ENCODE measurements at places on chromosomes 12 and 14. TPM values are rescaled to one million over a fixed set of nuclear protein-coding genes. Genes with fewer than 3 reads are reported as not detected.

Gene KLHL33
- not detected for total RNA-seq

DNA sequence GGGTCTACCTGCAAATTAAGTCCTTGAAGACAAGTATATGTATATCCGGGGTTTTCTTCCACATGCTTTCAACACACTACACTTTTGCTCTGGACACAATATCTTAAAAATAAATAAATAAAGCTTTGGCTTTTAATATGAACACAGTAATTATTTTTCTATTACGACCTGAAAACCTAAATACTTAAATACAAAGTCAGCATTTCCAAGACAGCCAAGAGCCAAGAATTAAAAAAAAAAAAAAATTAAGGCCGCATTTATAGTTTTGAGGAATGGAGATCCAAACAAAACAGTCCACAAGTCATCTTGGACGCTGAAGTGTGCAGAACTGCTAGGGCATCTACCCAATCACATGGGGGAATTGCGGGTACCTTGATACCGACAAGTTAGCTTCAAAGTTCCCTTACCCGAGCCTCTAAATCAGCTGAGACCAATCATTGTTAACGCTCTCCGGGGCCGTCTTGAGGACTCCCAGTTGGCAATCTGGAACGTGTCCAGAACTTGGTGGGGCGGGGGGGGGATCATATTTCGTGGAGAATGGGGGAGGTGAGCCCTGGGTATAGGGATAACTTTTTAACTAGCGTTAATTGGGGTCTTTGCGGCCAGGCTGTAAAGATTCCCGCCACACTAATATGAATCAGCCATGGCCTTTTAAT is 731 bp upstream of the PCNX4 start:
- no peak for DNase-seq

DNA sequence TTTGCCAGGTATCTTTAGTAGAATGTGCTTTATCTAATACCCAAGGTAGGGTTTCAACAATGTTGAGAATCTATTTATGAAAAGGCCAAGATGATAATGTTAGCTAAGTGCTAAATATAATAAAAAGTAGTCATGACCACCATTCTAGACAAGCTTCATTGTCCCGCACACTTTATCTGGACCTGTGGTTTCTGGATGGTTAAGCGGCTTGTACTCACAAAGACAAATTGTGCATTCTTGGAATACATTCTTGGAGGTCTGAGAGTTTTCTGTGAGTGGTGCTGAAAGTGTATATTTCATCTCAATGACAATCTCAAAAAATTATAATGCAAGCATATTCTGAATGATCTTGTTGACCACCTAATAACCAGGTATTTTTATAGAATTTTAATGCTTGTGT is 646.9 kb downstream of the DIO2 start:
- DNase-seq: no peak

DNA sequence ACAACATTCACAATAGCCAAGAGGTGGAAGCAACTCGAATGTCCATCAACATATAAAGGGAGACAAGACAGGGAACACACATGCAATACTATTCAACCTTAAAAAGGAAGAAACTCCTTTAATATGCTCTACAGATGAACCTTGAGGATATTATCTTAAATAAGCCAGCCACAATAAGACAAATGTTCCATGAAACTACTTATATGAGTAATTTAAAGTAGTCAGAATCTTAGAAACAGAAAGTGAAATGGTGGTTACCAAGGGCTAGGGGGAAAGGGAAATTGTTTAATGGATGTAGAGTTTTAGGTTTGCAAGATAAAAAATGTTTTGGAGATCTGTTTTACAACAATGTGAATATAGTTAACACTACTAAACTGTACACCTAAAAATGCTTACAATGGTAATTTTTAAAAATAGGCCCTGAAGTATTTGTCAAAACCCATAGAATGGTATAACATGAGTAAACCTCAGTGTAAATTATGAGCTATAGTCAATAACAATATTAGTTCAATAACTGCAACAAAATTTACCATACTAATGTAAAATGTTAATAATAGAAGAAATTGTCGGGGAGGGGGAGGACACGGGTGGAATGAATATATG is 71.1 kb downstream of the EGLN3 start:
- no peak for DNase-seq

DNA sequence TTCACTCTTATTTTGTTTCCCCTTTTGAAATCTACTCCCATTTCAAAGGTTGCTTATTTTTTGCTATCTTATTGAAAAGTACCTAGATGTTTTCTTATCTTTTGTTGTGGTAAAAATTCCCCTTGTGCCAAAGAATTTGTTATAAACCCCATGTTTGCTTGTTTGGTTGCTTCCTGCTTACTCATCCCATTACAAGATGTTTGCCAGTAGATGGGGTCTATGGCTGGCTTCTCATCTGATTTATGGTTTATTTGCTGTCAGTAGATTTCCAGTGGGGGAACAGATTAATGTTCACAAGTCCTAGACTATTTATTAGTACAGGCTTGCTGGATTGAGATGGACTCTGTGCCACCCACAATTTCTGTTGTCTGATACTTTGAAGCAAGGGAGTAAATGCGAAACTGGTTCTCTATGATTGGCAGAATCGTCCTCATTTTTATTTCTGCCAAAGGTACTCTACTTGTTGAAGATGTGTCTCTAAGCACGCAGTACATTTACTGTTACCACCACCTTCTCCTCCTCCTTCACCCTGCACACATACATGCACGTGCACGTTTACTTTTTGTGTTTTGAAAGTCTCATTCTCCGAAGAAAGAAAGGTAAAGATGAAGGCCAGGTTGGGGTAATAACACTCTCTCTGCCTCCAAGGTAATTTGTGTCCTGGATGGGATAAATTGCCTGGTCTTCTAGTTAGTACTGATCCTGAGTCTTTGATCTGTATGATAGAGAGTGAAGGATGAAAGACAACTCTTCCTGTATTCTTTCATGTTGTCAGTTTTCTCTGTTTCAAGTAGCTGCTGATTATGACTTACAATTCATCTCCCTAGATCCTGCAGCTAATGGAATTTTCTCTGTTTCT is 117.2 kb upstream of the ATP2B1 start:
- no peak for DNase-seq

Gene MMP19
- total RNA-seq: 17.8 TPM

- no peak for DNase-seq
These were observed 207.6 kb downstream of the EMP1 start for GRCh38 chr12:13404111-13404628.

Gene RERG
- 10.8 TPM for total RNA-seq

Gene MYF6
- not detected for total RNA-seq

GRCh38 chr12:6961695-6962284 is 8.7 kb downstream of the PHB2 start:
- no peak for DNase-seq

Gene ADCY6
- total RNA-seq: 54.9 TPM

GRCh38 chr14:101917413-101918017 is 46.9 kb upstream of the DYNC1H1 start:
- no peak for DNase-seq

GRCh38 chr12:54376596-54376995 is 7.9 kb downstream of the ZNF385A start:
- DNase-seq: peak; percentile 33

DNA sequence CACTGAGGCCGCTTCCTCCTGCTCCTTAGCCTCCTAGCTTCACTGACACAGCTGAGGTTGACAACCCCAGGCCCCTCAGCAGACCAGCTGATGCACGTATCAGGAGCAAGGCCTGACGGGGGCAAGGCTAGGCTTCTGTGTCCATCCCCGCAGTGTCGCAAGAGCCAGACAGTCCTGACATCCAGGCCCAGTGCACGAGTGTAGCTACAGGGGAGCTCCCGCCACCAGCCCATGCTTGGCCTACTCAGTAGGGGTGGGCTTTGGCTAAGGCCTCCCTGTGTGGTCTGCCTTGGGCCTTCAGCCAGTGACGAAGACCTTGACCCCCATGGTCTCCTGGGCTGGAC is 179.1 kb downstream of the DPF3 start:
- DNase-seq: no peak

GRCh38 chr14:37234222-37234621 is 36.5 kb downstream of the MIPOL1 start:
- no peak for DNase-seq

- no peak for DNase-seq
These were observed 52.1 kb downstream of the AVPR1A start for GRCh38 chr12:63098851-63099250.

Gene INTS13
- 23.3 TPM for total RNA-seq

DNA sequence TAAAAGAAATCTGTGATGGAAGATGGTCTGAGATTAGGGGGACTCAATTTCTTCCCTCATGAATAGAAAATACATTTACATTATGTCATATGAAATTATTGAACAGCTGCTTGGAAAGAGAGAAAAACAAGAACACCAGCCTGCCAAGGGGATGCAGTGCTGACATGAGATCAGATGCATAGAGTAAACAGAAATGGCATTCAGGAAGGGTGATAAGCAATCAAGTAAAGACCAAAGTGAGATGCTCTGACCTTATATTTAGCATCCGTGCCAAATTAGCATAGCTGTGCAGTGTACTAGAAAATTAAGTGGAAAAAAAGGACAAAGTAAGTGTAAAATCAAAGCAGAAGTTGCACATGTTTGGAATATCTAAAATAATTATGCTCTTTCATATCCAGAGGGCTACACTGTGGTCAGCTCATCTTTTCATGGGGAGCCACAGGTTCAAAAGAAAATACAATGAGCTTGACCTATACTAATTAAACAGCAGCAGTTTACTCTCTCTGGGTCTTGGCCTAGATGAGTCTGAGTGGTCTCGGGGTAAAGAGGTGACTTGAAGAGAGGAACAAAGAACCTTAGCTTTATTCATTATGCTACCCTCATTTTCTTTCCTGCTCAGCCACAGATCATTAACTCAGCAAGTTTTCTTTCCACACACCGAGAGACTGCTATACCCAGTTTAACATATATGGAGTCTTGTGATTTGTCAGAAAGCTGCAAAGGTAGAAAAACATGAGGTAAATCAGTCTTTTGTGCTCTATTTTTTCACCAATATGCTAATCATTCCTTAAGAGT is 359.4 kb upstream of the FOXG1 start:
- DNase-seq: no peak

DNA sequence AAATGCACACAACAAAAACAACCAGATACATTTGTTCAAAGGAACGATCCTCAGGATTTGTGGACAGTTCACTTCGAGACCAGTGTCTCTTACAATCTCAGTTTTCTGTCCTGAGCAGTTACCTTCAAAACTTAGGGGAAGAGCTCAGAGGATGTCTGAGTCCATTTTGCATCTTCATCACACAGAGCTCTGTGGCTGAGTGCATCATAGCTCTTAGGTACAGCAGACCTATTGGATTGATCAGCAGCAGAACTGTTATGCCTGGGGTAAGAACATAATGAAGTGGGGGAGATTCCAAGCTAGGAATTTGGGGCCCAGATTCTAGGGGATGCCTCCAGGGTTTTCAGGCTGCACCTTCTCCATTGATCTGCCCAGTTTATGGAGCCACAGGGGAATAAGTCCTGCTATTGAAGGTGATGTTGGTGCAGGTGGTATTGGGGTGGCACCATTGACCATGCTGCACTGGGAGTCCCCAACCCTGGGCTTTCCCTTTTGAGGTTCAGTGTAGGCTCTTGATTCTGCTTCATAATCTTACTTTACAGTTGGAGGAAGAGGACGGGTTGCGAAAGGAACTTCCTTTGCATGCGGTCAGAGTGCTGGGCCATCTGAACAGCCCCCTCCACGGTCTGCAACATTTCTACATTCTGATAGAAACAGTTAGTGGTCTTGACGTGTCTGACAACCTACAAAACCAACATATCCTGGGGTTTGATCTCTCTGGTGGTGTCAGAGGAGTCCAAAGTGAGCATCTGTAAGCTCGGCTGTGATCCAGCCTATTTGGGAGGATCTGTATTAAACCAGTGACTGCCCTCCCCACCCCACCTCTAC is 112.8 kb downstream of the CHST11 start:
- no peak for DNase-seq

Gene SYCP3
- not detected for total RNA-seq

Gene LTB4R2
- 18.4 TPM for total RNA-seq

- no peak for DNase-seq
These were observed 38.6 kb downstream of the MGST1 start for GRCh38 chr12:16385782-16386646.

Gene LAG3
- total RNA-seq: 1.0 TPM

Gene PRB2
- total RNA-seq: not detected

Gene KLRB1
- not detected for total RNA-seq

DNA sequence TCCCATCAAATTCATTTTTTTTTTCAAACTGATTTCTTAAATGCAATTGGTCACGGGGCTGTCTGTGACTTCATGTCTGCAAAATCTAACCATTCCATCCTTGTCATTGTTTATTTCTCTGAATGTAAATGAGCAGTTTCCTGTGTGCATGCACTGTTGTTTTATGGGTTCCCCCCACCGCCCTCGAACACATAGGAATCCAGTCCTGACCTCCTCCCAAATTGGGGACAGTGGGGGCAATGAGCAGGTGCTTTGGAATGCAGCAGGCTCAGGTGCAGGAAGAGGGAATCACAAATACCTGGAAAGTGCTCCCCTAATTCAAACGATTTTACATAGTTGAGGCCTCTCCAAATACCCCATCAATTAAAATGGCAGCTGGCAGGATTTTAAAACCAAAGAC is 62.6 kb upstream of the ESRRB start:
- DNase-seq: no peak

Gene EML1
- 61.0 TPM for total RNA-seq

DNA sequence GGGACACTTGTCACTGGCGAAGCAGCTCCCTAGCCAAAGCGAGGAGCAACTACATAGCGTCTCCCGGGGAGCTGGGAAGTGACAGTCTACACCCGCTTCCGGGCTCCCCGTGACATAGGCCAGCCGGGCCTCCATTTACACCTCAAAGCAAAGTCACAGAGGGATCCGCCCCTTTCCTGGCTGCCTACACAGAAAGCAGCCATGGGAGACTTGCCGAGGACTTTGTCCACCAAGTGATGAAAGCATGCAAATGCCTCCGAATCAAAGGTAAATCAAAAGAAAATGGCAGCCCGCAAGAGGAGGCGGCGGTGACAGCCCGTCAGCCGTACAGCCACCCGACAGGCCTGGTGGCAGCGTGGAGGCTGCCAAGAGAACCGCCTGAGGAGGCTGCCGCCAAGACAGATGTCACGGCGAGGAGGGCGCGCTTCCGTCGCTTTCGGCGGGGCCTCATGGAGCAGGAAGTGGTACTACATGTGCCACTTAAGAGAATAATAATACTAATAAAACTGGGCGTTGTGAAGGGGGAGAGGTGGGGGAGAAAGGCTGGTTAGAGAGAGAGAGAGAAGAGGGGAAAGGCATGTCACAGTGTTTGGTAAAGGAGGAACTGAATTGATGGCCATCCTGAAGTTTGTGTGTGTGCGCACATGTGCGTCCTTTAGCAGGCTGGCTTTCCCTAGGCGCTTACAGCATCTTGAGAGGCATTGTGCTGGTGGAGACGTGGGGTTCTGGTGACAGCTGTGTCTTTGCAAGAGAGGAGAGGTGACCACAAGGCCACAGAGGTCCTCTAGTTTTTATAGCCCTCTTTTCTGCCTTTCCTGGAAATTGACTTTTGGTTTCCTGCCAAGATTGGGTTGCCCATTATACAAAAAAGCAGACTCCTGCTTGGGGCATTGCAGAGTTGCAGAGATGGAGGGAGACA is 661.7 kb downstream of the VRK1 start:
- no peak for DNase-seq
